ENCODE measurements at places on chromosomes 7 and 10. TPM values are rescaled to one million over a fixed set of nuclear protein-coding genes. Genes with fewer than 3 reads are reported as not detected.

Gene EN2
- total RNA-seq, result not detected

Gene AFAP1L2
- total RNA-seq, result 1.6 TPM

Gene OR2A42
- total RNA-seq, result not detected

Gene SPAG6
- 0.61 TPM for total RNA-seq

Gene RBM20
- 0.09 TPM for total RNA-seq

Gene DNAH11
- total RNA-seq, result 1.9 TPM

Gene PEX1
- total RNA-seq, result 14.0 TPM

Gene LRRN3
- 138 TPM for total RNA-seq

Gene CFAP46
- not detected for total RNA-seq

Gene SLC26A3
- total RNA-seq, result not detected

Gene ZNF282
- total RNA-seq, result 31.9 TPM

Gene CRTAC1
- not detected for total RNA-seq

Gene CALML5
- not detected for total RNA-seq

Gene SSBP1
- total RNA-seq, result 173 TPM

Gene PVRIG
- 49.9 TPM for total RNA-seq

Gene OLAH
- 0.18 TPM for total RNA-seq

Gene TEX47
- not detected for total RNA-seq

Gene NSUN5
- total RNA-seq, result 50.1 TPM

Gene KIAA1549
- total RNA-seq, result 0.45 TPM

Gene LRRC17
- 0.18 TPM for total RNA-seq

Gene CCL24
- total RNA-seq, result not detected

Gene ACTL6B
- not detected for total RNA-seq

Gene HOXA13
- not detected for total RNA-seq

Gene OR13A1
- total RNA-seq, result not detected

Gene MMD2
- total RNA-seq, result not detected

Gene RTKN2
- 5.0 TPM for total RNA-seq

Gene SEMA3D
- total RNA-seq, result not detected
